Activated CD8-positive, alpha-beta memory T cell treated with anti-CD3 and anti-CD28 coated beads for 4 hours (primary cell): ENCODE measurements at places on chromosomes 4 and X.

DNA sequence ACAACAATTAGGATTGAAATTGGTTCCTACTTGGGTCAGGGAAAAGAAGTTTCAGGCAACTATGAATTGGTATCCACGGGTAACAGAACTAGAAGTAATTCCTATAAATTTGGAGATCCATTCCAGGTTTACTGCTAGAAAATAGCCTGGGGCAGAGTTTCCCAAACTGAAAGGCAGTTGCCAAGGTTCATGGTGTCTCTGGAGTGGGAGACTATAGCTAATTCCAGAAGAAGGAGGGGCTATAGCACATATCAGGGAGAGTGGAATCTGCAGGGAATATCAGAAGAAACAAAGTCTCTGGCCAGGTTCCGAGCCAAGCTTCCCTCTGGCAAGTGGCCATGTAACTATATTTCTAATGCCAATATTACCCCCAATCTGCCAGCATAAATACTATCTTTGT, 166.3 kb downstream of the GALNTL6 start:
- no peak for DNase-seq

GRCh38 chr4:77269505-77269904, 112.5 kb downstream of the CCNG2 start:
- no peak for DNase-seq

DNA sequence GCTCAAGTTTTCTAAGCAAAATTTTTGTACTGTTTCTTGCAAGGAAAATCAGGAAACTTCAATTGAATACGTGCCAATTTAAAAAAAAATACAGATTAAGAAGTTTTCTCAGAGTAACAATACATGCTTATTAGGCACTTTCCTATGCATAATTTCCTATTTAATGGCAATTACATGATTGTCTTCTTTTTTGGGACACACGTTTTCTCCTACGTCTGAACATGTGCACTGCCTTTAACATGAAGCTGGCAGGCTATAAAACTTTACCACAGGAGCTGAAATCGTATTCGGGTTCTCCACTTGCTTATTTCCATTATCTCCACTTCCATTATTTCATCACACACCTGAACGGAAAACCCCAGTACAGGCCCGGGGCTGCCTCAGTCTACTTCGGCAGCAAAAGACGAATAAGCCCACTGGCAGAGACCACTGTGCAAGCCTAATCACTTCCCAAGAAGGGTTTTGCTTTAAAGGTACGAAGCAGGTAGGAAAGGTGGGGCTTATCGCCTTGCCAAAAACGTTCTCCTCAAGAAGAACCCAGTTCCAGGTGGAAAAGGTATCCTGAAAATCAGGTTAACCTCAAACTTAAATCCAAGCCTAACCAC, 575 bp downstream of the RCHY1 start:
- no peak for DNase-seq

GRCh38 chr4:94457692-94458106, 6.0 kb downstream of the PDLIM5 start:
- no peak for DNase-seq

GRCh38 chrX:42678133-42678532, 99.8 kb downstream of the PPP1R2C start:
- DNase-seq = no peak

- no peak for DNase-seq
These were observed 171.0 kb downstream of the RAPGEF2 start for GRCh38 chr4:159273841-159274240.

GRCh38 chrX:102138064-102138463, 4.2 kb downstream of the TCEAL6 start:
- no peak for DNase-seq

- no peak for DNase-seq
These were observed 43.1 kb upstream of the FGF2 start for GRCh38 chr4:122783301-122784215.

GRCh38 chrX:10142041-10142599, 14.7 kb upstream of the CLCN4 start:
- DNase-seq = no peak

GRCh38 chr4:89249313-89249712, 58.3 kb downstream of the GPRIN3 start:
- no peak for DNase-seq

DNA sequence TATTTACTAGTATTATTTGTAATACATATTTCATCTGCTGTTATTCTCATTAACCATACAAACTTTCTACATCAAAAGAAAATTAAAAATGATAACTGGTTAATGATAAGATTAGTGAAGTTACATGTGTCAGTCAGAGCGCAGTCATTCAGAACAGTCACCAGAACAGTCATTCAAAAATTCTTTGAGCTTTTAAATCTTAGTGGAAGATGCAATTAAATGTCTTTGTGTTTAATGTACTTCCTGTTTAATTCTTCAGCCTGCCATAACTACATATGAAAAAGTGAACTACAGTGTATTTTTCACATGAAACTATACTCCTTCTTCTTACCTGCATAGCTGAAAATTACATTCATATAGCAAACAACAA, 179.7 kb upstream of the NDST4 start:
- no peak for DNase-seq

DNA sequence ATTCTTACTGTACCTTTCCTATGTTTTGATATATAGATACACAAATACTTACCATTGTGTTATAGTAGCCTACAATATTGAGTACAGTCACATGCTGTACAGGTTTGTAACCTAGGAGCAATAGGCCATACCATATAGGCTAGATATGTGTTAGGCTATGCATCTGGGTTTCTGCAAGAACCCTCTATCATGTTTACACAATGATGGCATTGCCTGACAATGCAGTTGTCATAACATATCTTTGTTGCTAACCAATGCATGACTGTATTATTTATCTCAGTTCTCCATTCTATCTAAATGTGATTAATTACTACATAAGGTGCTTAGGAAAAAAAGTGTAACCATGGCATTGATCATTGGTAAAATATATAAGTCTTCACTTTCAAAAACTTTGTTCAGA, 10.0 kb upstream of the SPCS3 start:
- no peak for DNase-seq

DNA sequence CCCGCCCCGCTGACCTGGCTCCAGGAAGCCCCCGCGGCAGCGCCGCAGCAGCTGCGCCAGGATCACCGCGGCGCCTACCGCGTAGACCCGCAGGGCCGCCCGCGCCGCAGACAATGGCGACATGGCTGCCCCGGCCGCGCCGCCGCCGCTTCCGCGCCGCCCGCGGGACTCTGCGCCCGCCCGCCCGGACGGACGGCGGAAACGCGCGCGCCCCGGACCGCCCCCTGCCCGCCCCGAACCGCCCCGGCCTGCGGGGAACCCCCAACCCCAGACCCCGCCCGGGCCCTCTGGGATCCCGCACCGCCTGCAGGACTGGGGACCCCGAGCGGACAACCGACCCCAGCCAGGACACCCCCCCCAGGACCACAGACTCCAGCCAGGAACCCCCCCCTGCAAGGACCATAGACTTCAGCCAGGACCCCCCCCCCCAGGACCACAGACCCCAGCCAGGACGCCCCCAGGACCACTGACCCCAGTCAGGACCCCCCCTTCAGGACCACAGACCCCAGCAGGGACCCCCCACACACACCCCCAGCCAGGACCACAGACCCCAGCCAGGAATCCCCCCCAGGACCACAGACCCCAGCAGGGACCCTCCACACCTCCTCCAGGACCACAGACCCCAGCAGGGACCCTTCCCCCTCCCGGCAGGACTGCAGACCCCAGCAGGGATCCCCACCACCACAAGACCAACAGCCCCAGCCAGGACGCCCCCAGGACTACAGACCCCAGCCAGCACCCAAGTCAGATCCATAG, at the start of the genes DHRSX and ZBED1:
Gene DHRSX, minus strand, starts transcription at position 174 of the 756 bp plus-strand sequence. Its CDS starts 51 bp downstream, at position 123.
Gene ZBED1, minus strand, starts transcription at position 174 of the 756 bp plus-strand sequence. CDS start 10,257 bp downstream, outside the sequence.
- DNase-seq = no peak

DNA sequence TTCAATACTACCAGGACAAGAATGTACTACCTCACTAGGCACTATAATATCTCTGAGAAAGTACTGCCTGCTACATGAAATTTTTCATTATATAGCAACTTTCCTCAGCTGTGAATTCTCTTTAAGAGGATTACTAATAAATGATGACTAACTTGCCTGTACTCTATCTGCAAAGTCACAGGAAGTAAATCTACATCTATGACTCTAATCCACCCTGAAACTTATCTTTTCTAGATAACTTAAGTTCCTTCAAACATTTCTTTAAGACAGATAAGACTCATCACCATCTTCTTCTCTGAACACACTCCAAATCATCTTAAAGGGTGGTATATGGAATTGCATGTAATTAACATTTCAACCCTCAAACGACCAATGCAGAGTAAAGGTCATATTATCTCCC, 28.8 kb downstream of the RPS6KA3 start:
- no peak for DNase-seq

DNA sequence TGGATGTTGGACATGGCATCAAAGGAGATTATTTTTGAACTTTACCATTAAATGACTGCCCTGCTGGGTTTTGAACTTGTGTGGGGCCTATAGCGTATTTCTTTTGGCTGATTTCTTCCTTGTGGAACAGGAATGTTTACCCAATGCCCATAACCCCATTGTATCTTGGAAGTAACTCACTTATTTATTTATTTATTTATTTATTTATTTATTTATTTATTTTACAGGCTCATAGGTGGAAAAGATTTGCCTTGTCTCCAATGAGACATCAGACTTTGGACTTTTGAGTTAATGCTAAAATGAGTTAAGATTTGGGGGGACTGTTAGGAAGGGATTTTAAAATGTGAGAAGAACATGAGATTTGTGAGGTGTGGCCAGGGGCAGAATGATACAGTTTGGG, 273.1 kb downstream of the SLITRK2 start:
- no peak for DNase-seq

- DNase-seq = no peak
These were observed 187.6 kb downstream of the TSPAN5 start for GRCh38 chr4:98470831-98471230.

DNA sequence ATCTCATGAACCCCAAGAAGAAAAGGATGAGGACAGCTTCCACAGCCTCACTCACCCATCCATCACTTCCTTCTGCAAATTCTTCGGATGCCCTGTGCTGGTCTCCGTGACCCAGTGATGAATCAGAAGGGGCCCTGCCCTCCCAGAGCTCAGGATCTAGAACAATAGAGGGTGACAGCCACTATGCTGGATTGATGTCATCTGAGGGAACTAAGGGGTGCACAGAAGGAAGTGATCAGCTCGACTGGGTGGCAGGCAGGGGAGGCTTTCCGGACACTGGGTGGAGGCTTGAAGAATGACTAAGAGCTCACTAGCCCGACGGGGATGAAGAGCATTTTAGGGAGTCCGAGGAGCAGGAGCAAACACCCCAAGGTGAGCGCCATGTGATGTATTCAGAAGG, 1.4 kb upstream of the ZNF185 start:
- DNase-seq = no peak

DNA sequence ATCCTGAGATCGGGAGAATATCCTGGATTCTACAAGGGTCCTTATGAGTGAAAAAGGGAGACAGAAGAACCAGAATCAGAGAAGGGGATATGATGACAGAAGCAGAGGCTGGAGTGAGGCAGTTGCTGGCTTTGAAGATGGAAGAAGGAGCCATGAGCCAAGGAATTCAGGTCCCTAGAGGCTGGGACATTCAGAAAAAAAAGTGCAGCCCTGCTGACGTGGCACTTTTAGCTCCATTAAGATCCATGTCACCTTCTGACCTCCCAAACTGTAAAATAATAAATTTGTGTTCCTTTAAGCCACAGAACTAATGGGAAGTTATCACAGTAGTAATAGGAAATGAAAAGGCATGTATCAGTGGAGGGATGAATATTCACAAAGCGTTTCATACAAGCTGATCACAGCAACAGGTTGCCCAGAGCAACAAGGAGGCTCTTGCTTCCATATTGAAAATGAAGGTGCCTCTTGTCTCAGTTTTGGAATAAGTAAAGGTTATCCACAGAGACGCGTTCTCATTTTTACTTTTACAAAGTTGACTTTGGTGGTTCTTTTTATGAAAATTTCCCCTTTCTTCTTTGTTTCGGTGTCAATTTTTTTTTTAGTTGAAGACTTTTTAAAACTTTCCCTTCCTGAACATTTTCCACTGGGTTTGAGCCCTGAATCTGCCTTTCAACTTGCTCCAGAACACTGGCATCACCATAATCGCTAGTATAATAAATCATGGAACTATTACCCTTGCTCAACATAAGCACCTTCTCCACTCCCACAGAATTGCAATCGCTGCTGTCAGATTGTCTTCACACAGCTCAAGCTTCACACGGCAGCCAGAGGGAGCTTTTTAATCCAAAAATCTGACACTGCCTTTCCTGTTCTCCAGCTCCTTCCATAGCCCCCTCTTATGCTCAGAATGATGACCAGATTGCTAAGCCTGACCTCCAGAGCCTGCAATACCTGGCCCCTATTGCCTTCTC, 127.6 kb upstream of the RBPJ start:
- no peak for DNase-seq

GRCh38 chr4:15402146-15402545, 25.7 kb upstream of the C1QTNF7 start:
- no peak for DNase-seq

DNA sequence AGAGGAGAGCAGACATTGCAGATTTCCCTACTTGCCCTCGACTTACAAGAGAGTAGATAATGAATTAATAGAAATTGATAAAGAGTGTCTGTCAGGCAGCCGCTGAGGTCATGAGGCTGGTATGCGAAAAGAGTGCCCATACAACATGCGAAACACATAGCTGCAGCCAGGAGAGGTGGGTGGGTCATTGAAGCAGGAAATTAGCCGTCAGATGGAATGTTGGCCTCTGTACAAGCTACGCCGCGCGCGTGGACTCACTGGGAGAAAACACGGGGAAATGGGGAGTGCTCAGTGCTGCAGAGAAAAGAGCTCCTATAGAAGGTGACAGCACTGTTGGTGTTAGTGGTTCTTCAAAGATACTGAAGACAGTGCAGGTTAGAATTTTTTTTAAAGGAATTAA, 125.1 kb downstream of the RAPGEF2 start:
- no peak for DNase-seq

- no peak for DNase-seq
These were observed 149.1 kb upstream of the CXXC4 start for GRCh38 chr4:104643805-104644204.

DNA sequence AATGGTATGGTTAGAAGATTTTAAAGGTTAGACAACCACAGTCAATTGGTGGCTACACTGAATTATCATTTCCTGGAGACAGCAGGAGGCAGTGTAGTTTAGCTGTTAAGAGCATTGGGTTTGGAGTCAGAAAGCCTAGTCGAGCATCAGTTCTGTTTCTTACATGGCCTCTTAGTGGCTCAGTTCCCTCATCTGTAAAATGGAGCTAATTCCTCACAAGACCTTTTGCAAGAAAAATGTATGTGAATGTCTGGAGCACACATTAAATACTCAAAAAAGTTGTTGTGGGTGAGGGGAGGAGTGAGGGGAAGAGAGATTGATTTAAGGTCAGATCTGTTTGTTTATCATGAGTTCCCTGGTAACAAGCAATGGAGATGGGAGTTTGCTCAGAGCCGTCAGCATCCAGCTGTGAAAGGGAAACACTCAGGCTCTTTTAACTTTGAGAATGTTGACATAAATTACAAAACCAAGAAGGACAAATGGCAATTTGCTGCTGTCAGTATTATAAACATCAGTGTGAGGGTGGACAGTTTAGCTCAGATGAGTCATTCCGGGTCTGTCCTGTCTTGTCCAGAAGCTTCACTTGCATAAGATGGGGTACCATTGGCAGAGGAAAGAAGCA, 98.2 kb upstream of the PGRMC2 start:
- no peak for DNase-seq

GRCh38 chrX:7316887-7317286, 168.9 kb upstream of the PUDP start:
- no peak for DNase-seq
